ENCODE measurements at places on chromosomes 13 and 19.

- no peak for DNase-seq
These were observed 18.1 kb downstream of the NALCN start for GRCh38 chr13:101398191-101398590.

DNA sequence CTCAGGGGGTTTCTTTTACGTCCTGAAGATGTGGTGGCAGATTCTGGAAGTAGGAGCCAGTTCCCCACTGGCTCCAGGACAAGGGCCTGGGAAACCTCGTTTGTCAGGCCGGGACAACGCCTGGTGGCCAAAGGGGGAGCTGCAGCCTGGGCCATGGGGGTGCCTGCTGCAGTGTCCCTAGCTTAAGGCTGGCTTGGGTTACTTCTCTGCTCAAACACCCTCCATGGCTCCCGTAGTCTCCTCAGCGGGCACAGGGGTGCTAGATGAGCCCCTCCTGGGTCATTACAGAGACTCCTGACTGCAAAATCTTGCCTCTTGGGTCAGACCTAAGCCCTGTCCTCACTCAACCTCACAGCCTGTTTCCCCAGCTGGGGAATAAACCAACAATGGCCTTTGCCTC lies 14.7 kb downstream of the CILP2 start:
- DNase-seq = peak; percentile 62

DNA sequence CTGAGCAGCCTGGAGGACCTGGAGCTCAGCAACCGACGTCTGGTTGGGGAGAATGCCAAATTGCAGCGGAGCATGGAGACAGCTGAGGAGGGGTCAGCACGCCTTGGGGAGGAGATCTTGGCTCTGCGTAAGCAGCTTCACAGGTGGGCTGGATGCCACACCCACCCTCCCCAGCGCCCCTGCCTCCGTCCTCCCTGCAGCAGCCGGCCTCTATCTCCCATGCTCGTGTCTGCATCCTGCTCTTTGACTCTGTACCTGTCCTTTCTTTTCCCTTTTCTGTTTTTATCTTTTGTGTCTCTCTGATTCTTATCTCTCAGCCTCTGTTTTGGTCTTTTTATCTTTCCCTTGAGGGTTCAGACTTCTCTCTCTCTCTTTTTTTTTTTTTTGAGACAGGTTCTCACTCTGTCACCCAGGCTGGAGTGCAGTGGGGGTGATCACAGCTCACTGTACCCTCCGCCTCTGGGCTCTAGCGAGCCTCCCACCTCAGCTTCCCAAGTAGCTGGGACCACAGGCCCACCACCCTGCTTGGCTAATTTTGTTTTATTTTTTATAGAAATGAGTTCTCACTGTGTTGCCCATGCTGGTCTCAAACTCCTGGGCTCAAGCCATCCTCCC lies 10.1 kb downstream of the KASH5 start:
- DNase-seq = no peak

DNA sequence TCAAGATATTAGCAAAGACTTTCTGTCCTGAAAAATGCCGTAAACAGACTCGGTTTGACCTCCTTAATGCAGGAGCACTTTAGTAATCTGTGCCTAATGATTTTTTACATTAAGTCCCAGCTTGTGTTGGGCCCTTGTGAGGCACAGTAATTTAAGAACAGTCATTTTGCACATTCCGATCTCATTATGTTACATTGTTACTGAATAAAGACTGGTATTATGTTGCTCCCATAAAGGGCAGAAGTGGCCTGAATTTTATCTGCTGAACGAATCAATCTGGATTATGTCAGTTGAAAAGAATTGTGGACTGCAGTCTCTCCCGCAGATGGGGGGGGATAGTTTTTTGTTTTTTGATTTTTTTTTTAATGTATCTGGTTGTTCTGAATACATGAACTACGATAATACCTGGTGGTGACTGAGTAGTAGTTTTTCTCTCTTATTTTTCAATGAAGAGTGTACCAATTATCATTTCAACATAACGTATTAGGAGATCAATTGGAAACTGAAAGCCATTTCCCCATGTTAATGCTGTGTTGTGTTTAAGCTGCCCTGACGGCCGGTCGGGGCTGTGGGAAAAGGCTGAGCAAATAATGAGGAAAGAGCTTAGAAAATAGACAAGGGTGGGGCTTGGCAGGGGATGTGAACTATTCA lies 290.2 kb downstream of the ZNF536 start:
- no peak for DNase-seq

GRCh38 chr13:19959141-19959830 lies 759 bp downstream of the ZMYM2 start:
- DNase-seq = peak; percentile 69

DNA sequence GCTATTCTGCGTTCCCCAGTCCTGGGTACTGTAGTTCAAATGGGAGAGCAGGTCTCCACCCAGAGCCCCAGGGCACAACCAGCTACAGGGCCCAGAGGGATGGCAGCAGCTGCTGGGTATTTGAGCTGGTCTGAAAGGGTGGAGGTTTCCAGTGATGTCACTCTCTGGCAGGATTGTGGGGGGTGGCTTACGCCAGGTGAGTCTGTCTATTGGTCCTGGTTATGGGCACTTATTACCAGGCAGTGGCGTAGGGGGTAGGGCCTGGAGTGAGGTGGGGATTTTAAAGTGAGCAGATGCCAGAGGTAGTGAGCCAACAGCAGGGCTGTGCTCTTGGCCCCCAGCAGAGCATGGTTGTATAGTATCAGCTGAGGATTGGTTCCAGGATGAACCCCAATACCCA lies 6.2 kb downstream of the RPS19 start:
- DNase-seq = no peak

DNA sequence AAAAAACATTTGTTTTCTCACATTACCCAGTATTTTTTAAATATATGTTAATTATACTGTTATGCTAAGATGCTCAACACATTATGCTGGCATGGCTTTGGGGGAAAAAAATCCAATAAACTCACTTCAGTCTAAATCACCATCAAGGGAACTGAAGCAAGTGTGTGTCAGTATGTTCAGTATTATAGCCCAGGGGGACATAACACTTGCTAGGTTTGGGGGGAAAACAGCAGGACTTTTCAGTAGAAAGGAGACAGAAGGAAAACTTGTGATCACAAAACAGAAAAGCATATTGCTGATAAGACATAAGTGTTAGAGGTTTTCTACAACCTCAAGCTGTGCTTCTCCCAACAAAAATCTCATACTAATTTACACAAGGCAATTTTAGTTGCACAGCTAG lies 1759.9 kb upstream of the PCDH20 start:
- no peak for DNase-seq

- DNase-seq = no peak
These were observed 145.7 kb upstream of the FBXL3 start for GRCh38 chr13:77172650-77173049.

GRCh38 chr13:99812625-99813024 lies 158.9 kb downstream of the ZIC5 start:
- no peak for DNase-seq

DNA sequence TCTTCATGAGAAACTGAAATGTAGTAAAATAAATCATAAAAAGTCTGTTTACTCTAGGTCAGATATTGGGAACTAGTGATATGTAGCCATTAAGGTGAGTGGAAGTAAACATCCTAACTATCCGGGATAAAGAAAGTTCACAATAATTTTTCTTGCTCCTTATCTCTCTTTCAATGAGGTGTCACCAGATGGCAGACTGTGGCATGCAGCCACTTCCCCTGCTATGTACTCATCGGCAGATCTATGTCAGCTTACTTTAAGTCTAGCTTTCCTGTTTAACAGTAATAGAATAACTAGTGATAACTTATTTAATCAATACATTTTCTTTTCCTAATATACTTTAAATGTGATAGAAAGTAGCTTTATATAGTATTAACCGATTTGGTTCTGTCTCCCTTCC lies 181.9 kb downstream of the NDFIP2 start:
- DNase-seq = peak; percentile 46

- DNase-seq = no peak
These were observed 421.8 kb downstream of the DCT start for GRCh38 chr13:94057618-94058186.

- DNase-seq = no peak
These were observed 24.9 kb downstream of the RCBTB1 start for GRCh38 chr13:49560270-49561061.

GRCh38 chr13:75400775-75401174 lies 81.2 kb downstream of the TBC1D4 start:
- no peak for DNase-seq

DNA sequence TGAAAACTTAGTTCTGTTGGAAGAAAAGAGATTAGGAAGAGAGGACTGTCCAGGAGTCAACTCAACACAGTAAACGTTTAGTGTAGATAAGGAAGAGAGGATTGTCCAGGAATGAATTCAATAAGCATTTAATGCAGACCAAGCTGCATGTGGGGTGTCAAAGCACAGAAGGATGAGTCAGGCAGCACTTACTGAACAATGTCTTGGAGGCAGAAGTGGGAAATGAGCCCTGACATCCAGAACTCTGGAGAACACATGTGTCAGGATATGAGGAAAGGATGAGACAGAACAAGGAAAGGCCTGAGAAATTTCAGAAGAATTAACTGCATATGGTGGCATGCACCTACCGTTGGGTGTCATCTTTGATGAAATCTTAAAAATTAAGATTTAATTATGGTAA lies 429.2 kb upstream of the HTR2A start:
- DNase-seq = no peak

DNA sequence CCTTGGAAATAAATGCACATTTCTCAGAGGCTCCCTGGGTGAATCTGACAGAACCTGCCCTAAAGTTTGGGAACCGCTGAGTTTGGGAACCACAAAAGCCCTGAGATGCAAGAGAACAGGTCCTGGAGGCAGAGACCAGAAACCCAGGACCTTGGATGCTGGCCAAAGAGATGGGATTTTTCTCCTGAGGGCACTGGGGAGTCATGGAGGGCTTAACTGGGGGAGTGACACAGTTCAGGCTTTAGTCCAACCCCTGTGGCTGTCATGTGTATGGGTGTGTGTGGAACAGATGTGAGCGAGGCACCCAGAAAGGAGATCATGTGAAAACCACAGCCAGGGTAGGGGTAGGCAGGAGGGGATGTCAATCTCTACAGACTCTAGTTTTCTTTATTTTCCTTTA lies 3.9 kb upstream of the NCCRP1 start:
- no peak for DNase-seq

DNA sequence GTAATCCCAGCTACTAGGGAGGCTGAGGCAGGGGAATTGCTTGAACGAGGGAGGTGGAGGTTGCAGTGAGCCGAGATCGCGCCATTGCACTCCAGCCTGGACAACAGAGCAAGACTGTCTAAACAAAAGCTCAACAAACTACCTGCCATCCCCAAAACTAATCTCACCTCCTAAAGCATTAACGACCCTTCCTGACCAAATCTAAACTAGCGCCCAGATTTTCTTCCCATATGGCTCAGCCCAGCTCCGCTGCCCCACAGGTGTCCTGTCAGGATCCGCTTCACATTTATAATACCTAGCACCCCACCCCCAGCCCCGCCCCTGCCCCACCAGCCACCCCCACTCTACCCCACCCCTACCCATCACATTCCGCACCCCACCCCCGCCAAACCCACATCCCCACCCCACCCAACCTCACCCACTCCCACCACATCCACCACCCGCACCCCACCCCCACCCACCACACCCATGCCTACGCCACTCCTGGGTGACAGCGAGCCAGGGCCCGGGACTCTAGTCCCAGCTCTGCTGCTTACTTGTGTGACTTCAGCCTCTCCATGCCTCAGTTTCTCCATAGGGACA lies 599 bp downstream of the C19orf12 start:
- no peak for DNase-seq

GRCh38 chr13:25965596-25965995 lies 86.2 kb downstream of the SHISA2 start:
- DNase-seq = no peak

DNA sequence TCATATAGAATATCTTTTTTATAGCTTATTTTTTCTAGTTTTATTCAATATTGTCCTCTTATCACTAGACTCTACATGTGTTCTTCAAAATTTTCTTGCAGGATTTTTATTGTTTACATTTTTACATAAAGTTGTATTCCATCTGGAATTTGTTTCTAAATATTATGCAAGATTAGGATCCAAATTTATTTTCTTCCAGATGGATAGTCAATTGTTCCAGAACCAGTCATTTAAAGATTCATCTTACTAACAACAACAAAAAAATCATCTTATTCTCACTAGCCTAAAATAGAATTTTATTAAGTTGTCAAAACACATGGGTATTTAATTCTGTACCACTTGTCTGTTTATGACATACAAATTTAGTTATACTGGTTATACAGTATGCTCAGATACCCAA lies 390.4 kb upstream of the GPC6 start:
- DNase-seq = no peak

- DNase-seq = no peak
These were observed 101.8 kb upstream of the MBNL2 start for GRCh38 chr13:97120346-97120745.

DNA sequence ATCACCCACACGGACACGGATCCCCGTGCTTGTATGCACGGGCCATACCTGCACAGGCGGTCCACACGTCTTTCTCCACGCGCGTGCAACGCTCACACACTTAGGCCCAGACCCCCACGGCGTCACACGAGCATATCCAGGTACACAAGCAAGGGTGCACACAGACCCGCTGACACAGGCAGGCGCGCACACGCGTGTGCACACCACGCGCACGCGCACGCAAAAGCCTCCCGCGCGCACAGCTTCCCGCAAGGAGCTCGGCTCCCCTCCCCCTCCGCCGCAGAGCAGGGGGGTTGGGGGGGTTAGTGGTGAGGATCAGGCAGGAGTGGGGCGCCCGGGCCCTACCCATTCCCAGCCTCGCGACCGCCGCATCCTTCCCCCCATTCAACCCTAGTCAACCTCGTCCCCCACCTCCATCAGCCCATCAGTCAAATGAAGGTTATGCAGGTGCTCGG lies 407 bp downstream of the RAB3A start:
- peak; percentile 86 for DNase-seq

GRCh38 chr13:111474136-111475002 lies 153.9 kb downstream of the TEX29 start:
- peak; percentile 12 for DNase-seq

GRCh38 chr13:109481040-109481439 lies 305.3 kb downstream of the IRS2 start:
- DNase-seq = no peak

DNA sequence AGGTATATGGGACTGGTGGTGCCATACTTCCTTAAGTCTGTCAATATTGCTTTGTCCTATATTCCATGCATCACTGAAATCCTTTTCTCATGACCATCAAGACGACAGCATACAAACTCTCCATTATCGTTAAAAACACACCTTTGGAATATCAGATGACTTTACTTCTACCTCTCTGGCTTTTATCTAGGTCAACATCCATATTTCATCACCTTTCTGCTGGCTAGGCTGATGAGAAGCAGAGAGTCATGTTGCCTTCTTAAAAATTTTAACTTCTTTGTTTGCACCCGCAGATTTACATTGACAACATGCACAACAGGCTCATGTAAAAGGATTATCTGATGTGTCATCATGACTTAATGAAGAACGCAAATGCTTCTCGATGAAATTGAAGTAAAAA lies 771.4 kb downstream of the OLFM4 start:
- no peak for DNase-seq

GRCh38 chr19:17322854-17323253 lies 11.8 kb downstream of the ANO8 start:
- DNase-seq = no peak

- no peak for DNase-seq
These were observed 24.3 kb downstream of the PEPD start for GRCh38 chr19:33497131-33497777.

GRCh38 chr13:86510792-86511191 lies 711.6 kb upstream of the SLITRK6 start:
- no peak for DNase-seq

All from mucosa of descending colon (tissue), 3 donors.